ENCODE measurements at places on chromosomes 13 and 19.
A peak's percentile ranks its signal among the peaks of the same experiment; 100 is the strongest.

GRCh38 chr13:41034881-41035280, 15.8 kb upstream of the ELF1 start:
- no peak for DNase-seq

GRCh38 chr13:77048681-77049080, 21.7 kb upstream of the FBXL3 start:
- DNase-seq: no peak

- no peak for DNase-seq
These were observed 1.8 kb downstream of the PCDH20 start for GRCh38 chr13:61413572-61414535.

- DNase-seq: peak; percentile 35
These were observed 5.7 kb downstream of the ATP4A start for GRCh38 chr19:35557539-35558399.

GRCh38 chr19:30497034-30497433, 124.8 kb downstream of the ZNF536 start:
- DNase-seq: no peak

GRCh38 chr13:50917572-50917971, 8.0 kb downstream of the RNASEH2B start:
- DNase-seq: no peak

GRCh38 chr19:4391701-4392483, 8.5 kb downstream of the SH3GL1 start:
- peak; percentile 56 for DNase-seq

GRCh38 chr13:94825507-94825906, 113.2 kb upstream of the SOX21 start:
- DNase-seq: no peak

- no peak for DNase-seq
These were observed 4.9 kb downstream of the BAX start for GRCh38 chr19:48959341-48960239.

GRCh38 chr19:9467161-9467560, 31.3 kb downstream of the ZNF560 start:
- no peak for DNase-seq

- DNase-seq: no peak
These were observed 14.4 kb downstream of the IQCN start for GRCh38 chr19:18259893-18260292.

DNA sequence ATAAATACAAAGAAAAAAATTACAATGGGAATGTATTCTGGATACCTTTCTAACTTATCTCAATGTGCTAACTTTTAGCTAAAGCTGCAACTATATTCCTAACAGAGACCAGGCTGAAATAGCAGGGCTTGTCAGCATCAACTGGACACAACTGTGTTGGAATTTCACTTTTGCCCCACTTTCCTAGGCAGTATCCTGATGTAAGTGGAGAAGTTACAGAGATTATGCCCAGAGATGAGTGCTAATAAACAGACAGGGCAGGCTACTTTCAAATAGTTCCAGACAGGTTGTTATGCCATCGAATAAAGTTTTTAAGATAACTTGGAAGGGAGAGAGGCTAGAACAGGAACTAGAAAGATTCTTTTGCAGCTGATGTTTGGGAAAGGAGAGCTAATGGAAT, 201.9 kb downstream of the KCTD12 start:
- no peak for DNase-seq

DNA sequence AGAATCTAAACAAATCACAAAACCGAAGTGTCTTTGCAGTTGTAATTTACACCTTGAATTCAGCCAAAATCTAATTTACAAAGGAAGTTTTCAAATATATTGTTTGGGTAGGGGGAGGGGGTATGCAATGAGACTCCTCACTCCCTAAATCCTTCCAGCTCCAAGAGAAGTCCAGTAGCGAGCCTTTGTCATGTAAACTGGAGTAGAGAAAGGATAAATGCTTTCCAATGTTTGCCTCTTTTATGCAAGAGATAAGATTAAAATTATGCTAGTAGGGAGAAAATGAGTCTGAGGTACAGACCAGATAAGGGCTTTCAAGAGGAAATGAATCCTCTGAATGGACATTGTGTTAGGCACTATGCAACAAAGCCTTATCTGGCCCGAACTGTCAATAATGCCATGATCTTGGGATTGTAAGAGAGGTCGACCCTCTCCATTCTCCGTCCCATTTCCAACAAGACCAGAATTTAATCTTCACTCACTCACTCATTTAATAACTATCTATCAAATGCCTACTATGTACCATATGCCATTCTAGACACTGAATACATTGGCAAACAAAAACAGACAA, 199.2 kb downstream of the LACC1 start:
- DNase-seq: no peak

GRCh38 chr19:3296034-3296433, 70.3 kb upstream of the NFIC start:
- DNase-seq: no peak

DNA sequence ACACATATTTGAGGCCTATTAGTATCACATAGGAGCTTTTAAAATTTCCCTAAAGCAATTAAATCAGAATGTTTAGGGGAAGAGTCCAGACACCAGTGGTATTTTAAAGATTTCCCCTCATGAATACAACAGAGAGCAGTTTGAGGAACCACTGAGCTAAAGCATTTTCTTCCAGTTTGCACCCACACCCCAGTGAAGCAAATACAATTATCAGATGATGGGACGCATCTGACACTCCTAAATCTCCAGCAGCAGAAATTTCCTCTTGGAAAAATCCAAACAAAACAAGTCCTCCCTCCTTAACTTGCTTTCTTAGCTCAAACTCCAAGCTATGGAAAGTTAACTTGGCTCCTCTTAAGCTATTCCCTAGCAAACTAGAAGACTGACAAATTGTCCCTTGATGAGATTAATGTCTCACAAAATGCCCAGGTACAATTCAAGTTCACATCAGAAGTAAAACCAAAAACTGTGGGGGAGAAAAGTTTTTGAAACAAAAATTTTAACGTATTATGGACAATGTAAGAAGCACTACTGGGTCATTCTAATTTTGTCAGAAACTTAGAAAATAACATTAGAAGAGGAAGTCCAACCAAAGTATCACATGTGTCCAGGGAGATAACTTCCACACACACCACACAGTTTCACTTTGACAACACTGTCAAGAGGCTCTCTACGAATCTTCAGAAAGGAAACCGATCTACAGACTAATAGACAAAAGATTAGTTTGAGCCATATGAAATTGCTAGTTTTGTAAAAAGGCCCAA, 74.1 kb downstream of the ABCC4 start:
- no peak for DNase-seq

DNA sequence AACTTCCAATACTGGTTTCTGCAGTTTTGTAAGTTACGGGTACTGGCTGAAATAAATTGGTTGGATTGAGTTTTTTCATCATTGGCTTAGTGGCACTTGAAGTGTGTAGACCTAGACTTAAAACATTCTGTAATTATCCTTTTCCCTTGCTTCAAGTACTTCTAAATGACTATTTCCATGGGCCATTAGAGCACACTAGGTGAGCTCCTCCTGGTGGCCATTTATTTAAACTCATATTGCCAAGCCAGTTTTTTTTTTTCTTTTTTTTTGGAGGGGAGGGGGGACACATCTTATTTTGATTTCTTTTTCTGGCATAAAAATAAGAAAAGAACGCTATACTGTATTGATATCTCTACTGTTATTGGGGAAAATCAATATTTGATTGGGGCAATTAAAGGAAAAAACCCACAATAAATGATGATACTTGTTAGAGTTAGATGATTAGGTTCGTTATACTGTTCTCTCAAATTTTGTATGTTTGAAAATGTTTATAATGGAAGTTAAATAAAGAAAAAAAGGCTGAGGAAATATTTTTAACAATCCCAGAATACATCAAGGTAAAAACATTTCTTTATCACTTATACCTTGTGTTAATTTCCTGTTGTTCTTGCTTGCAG, 82.9 kb downstream of the PDS5B start:
- DNase-seq: peak; percentile 18

DNA sequence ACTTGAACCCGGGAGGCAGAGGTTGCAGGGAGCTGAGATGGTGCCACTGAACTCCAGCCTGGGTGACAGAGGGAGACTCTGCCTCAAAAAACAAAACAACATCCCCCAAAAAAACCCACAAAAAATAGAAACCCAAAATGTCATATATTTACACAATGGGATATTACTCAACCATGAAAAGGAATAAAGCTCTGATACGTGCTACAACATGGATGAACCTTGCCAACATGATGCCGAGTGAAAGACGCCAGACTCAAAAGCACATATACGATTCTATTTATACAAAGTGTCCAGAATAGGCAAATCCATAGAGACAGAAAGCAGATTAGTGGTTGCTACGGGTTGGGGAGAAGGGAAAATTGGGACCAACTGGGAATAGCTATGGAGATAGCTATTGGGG, 2.1 kb upstream of the TPRX1 start:
- DNase-seq: no peak

GRCh38 chr13:99353246-99353600, 46.0 kb upstream of the GPR183 start:
- DNase-seq: no peak

DNA sequence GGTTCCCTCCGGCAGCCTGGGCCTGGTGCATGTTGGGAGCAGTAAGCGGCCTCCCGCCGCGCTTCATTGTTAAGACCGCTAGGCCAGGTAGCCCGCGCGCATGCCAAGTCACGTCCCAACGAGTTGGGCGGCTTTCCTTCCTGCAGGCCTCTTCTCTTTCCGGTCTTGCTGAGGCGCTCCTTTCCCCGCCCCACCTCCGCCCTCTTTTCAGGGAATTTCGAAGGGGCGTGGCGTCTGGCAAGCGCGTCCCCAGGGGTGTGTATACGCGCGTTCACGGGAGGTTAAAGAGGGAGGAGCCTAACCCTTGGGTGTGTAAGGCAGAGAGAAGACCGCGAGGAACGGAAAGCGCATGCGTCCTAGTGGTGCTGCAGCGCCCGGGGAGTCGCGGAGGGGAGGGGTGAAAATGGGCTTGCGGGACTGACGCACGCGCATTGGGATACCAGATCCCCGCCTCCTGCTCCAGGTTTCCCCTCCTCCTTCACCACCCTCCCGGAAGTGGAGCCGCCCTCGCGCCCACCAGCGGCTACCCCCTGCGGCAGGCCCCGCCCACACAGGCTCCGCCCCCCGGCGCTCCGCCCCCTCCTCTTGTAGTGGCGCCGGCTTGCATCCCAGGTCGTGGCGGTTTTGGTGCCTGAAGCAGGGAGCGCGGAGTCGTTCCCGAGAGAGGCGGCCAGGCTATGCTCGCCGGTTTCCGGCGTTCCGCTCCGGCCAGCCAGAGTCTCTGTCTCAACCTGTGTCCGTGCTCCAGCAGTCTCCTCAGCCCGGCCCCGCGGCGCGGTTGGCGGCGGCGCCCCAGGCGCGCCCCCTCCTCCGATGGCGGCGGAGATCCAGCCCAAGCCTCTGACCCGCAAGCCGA, at the start of gene WDFY2:
TSS of gene WDFY2 (plus strand) at position 588 of the 856 bp plus-strand sequence. CDS start at position 814, 226 bp downstream.
- DNase-seq: peak; percentile 99

DNA sequence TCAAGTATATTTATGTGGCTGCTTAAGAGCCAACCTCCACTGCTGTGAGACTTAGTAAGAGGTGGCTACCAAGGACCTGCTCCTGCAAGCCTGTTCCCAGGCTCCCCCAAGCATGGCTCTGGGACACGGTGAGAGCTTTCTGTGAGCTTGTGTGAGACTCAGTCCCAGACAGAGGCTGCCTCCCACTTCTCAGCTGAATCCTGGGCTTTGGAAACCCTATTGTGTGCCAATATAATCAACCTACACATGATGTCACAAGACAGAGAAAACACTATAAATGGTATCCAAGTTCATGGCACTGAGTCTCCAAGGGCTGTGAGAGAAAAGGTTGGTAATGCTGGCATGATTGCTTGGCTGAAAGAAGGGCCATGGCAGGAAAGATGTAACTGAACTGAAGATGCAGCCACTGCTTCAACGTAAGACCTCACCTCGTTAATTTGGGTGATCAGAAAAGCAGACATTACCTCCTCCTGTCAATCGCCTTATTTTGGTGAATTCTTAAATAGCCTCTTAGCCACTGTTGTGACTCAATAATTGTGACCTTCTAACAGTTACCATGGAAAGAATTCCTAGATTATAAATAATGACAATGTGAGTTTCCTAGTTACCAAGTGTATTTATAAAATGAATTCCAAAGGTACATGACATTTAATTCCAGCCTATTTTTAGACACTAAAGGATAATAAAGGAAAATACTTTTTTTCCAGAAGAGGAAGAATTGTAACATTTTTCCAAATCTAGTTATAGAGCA, 332.0 kb downstream of the IRS2 start:
- no peak for DNase-seq

DNA sequence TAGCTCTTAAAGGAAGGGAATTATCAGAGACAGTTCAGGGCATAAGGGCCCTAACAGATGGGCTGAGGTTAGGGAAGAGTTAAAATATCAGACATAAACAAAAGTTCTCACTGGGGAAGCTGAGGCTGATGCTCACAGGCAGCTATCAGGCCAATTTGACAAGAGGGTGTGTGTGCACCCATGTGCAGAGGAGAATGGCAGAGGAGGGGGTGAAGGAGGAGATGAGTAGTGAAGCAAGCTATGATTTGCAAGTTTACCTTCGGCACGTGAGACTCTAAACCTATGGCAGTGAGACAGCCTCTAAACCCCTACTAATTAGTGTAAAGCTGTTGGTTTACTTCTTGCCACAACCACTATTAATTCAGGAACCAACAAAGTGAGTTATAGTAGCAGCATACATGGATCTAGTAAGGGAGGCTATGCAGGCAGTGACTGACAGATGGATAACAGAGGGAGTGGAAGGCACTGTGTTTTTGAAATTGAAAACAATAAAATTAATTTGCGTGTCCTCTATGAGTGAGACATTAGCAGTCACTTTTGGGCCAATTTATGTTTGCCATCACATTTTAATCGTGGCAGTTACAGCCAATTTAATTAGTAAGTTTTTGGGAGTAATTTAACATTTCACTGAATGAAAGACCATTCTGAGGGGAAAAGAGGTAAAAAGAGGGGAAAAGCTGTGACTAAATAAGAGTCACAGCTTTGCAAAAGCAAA, 99.6 kb upstream of the HTR2A start:
- no peak for DNase-seq

Data from foreskin keratinocyte (primary cell).